ENCODE measurements at places on chromosomes 2 and 18.

- DNase-seq: no peak
These were observed 181.0 kb downstream of the SLC39A10 start for GRCh38 chr2:195838002-195838401.

- DNase-seq: no peak
These were observed 10.7 kb downstream of the CXCR1 start for GRCh38 chr2:218155953-218156479.

- no peak for DNase-seq
These were observed 260.2 kb upstream of the SESTD1 start for GRCh38 chr2:179524809-179525339.

DNA sequence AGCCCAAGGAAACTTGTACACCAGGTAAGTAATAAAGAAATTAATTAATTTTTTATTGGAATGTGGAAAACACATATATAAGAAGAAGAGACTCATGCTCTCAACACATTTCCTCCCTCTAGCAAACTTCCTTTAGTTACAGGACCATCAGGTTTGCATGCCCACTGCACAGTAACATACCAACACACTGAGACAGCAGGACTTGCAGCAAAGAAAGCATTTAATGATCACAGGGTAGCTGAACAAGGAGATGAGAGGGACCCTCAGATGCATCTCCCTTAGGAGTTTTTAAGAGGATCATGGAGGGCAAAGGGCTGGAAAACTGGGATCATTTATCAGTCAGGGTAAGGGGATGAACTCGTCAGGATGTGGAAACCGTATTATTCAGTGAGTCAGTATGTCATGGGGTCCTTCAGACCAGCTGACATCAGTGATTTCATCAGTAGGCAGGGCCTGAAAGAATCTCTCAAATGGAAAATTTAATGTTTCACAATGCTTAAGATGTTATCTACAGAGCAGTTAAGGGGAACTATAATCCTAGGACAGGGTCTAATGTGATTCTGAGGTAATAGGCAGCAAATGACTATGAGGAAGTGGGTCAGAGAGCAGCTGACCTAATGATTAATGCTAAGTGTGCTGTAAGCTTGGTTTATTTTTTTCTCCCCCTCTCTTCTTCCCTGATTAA is 193.8 kb upstream of the RND3 start:
- no peak for DNase-seq

GRCh38 chr18:39318462-39318861 is 1752.9 kb upstream of the CELF4 start:
- DNase-seq: no peak

DNA sequence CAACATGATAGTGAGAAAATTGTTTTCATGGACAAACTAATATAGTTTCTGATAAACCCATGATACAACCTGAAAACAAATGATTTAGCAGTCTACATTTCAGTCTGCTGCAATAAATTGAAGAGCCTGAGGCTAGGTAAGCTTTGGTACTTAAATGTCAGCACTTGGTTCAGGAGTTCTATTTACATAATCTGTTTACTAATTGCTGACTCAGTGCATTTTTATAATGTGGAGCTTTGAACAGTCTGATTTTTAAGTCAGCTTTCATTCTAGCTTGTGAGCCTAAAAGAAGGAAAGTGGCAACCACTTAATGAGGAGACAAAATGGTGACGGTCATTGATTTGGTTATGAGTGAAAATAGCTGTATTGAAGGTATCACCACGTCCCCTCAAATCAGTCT is 488.6 kb downstream of the CPS1 start:
- DNase-seq: no peak

DNA sequence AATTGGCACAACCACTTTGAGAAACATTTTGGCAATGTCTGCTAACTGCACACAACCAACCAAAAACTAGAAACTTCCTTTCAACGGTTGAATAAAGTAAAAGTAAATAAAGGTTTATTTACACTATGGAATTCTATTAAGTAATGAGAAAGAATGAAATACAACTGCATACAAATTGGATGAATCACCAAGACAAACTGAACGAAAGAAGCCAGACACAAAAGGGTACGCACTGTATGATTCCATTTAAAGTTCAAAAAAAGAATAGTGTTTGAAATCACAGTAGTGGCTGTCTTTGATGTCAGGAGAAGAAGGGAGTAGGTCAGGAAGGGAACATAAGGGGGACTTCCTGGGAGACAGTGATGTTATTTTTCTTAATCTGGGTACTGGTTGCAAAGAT is 46.5 kb upstream of the SULT1C3 start:
- DNase-seq: no peak

DNA sequence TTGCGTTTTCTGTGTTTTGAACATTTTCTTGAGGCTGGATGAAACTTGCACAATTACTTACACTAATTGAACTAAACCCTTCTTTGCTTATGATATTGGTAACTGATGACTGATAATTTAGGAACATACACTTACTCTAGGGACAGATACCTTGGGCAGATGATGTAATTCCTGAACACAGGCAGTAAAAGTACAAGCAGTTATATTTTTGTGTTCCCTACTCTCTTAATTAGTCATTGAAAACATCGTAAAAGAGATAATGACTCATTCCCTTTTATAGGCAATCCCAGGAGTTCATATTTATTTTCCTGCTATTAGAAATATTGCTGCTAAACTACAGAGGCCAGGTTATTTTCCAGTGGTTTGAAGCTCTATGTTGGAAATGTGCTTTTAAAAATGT is 46.4 kb downstream of the CCDC85A start:
- no peak for DNase-seq

DNA sequence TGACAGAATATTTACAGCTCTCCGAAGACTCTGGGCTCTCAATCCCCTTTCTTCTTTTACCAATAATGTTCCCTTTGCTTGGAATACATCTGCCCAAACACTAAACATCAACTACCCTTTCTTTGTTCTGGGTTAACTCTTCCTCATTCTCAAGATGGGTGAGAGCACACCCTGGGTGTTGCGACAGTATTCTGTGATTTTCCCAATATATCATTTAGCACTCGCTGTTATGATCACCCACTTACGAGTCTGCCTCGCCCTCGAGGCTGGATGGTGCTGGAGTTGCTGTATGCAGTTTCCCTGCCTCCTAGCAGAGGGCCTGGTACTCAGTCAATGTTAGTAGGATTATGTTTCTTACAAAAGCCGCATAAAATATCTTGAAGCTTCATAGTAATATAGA is 93.2 kb downstream of the SOCS6 start:
- DNase-seq: no peak

DNA sequence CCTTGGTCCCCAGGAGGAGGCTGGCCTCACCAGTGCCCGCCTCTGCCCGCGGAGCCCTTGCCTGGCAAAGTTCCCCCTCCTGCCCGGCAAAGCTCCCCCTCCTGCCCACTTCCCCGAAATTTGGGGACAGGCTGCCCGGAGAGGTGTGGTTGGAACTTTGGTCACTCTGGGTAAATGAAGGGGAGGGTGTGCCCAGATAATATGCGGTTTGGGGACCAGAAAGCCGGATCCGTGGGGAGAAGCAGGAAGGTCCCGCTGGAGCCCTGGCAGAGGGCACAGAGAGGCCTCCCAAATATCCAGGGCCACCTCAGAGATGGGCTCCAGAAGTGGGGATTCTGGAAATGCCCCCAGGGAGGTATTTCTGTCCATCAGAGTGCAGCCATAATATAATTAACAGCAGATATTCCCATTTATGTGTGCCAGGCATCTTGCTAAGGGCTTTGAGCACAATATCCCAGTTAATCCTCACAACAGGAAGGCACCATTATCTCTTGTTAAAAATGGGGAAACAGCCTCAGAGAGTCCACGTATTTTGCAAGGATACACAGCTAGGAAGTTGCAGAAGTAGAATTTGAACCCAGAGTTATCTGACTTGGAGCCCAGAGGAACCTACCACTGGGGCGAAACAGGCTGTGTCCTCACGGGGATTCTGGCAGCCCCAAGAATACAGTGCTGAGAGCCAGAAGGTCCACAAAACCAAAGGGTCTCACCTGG is 914 bp downstream of the STEAP3 start:
- no peak for DNase-seq

GRCh38 chr18:3604235-3604497 is 154.2 kb downstream of the TGIF1 start:
- DNase-seq: no peak

- no peak for DNase-seq
These were observed 29.9 kb downstream of the CTAGE1 start for GRCh38 chr18:22387787-22388186.

DNA sequence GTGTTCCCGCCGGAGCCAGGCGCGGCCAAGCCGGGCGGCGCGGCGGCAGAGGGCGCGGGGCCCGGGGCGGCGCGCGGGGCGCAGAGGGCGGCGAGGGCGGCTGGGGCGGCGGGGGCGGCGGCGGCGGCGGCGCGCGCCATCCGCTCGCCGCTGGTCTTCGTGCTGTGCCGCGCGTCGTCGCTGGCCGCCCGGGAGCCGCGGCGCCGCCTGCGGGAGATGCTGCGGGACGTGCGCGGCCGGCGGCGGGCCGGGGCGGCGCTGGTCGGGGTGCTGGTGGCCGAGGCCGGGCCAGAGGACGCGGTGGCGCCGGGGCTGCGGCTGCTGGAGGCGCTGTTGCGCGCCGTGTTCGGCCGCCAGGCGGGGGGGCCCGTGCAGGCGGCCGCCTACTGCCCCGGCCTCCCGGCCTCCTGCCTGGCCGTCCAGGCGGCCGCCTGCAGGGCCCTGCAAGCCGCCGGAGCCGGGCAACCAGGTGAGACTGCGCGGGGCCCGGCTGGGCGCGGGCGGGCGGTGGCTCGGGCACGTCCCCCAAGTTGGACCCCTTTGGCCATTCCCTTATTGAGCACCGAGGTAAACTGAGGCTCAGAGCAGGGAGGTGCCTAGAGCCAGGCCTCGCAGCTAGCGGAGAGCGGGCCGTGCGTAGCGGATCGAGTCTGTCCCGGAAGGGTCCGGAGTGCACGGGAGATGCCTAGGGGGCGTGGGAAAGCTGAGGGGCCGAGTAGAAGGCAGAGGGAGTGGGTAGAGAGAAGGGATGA is 584 bp downstream of the C2orf72 start:
- no peak for DNase-seq

DNA sequence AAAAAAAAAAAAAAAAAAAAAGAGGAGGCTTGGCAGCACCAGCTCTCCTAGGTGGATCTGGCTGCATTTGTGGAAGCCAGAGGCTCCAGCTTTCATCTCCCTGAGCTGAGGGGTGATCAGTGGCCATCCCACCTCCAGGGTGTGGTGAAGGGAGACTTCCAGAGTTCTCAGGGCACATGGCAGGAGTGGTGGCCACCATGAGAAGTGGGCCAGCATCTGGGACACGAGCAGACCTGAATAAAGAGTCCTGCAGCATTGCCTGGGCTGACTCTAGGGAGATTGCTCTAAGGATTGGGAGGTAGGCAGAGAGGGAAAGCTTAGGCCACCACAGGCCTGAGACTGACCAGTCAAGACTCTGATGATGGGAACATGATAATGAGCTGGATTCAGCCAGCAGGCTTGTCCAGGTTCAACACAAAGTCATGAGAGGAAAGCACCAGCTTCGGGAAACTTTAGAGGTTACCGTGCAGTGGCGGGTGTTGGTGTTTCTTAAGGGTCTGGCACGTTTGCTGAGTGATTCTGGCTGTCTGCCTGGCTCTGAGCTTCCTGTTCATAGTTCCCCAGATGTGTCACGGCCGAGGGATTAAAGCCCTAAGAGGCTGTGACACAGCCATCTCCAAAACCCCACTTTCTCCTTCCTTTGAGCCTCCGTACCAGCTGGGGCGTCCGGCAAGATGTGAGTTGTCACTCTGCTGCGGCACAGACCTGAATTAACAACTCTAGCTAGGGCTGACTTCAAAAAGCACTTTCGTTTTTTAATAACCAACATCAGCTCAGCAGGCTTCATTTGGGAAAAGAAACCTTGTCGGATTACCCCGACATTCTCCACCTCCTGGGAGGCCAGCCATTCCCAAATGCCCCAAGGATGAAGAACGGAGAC is 38.3 kb upstream of the IL1R1 start:
- DNase-seq: peak; percentile 67

DNA sequence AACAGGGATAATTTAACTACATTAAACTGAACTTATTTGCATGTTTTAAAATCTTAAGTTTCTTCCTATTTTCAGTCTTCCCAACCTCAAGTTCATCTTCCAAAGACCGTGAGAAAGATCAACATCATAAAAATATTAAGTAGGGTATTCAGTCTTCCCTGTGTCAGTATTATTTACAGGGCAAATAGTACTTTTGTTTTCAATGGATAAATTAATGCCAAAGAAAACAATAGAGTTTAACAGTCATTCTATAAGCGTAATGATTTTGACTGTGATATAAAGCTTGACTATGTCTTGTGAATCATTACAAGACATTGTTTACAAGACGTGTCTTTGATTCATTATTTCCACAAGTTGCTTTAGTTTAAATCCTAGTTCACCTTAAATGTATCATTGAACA is 48.0 kb upstream of the NRXN1 start:
- no peak for DNase-seq

DNA sequence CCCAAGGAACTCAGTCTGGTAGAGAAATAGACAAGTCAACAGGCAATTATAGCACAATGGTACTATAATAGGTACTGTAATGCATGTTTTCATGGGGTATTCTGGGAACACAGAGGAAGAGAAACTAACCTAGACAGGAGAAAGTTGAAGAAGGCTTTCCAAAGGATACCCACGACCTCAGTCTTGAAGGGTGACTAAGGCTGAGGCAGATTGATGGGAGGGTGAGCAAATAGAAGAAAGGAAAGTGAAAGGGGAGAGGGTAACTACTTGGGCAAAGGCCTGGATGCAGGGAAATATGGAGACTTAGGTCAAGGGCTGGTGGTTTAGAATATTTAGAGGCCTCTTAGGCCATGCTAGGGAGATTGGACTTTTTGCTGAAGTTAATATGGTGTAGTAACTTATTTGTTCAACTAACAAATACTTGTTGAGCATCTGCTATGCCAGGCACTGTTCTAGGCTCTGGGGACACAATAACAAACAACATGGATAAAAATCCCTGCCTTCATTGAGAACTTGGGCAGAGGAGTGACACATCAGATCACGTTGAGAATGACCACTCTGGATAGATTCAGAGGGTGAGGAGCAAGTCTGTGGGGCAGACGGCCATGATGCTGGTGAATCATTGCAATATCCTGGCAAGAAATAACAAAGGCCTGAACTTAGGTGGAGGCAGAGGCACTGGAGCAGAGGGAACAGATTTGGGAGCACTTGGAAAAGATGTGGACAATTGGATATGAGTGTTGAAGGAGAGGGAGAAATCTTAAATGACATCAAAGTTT is 56.4 kb downstream of the PLB1 start:
- DNase-seq: no peak

GRCh38 chr2:55761526-55761925 is 67.9 kb upstream of the PNPT1 start:
- DNase-seq: no peak

DNA sequence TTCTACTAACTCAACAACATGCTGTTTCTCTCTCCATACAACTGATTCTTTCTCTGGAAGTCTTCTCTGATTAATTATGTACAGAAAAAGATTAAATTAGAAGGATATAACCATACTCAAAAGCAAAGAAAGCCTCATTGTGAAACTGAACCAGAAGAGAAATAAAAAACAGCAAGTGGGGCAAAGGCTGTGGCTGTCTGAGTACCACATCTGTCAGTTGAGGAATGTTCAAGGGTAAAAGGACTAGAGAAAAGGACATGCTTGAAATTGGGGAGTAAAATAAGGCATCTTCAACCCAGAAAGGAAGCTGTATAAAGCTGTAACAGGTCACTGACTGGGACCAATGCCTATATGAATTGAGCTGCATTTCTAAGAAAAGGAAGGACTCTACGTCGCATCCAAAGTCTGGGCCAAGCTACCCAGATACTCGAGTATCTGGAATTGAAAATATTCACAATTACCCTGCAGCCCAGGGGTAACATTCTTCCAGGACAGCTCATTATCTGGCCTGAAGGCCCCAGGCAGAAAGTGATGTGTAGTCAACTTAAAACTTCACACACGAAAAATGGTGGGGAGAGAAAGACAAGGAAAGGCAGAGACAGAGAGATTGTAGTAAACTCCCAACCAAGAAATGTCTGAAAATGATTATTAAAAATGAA is 356.0 kb upstream of the GALNT5 start:
- no peak for DNase-seq

- DNase-seq: no peak
These were observed 199.2 kb downstream of the TNS1 start for GRCh38 chr2:217803653-217803960.
